ENCODE measurements at places on chromosomes 3 and 15.
A peak's percentile ranks its signal among the peaks of the same experiment; 100 is the strongest.

GRCh38 chr3:103991461-103992115 lies 1375.1 kb upstream of the ALCAM start:
- DNase-seq: peak; percentile 21

- DNase-seq: no peak
Observed at GRCh38 chr15:70266412-70267121, 168.8 kb upstream of the TLE3 start.

- no peak for DNase-seq
Observed at GRCh38 chr3:167718582-167718981, 16.1 kb downstream of the PDCD10 start.

DNA sequence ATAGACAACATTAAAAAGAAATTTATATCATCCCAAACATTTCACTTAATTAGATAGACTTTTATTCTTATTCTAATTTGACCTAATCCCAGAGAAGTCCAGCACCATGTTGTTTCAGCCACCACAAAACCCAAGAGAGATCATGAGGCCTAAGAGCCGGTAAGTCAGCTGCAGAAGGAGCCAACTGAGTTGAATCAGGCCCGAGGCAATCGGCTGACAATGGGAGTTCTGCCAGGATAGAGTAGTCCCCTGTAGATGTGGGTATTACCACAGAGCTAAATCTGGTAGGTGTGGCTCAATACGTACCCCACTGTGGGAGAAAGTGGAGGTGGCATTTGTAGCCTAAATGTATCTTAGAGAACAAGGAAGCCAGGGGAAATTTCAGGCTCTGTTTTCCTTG lies 49.7 kb upstream of the UMPS start:
- DNase-seq: no peak

DNA sequence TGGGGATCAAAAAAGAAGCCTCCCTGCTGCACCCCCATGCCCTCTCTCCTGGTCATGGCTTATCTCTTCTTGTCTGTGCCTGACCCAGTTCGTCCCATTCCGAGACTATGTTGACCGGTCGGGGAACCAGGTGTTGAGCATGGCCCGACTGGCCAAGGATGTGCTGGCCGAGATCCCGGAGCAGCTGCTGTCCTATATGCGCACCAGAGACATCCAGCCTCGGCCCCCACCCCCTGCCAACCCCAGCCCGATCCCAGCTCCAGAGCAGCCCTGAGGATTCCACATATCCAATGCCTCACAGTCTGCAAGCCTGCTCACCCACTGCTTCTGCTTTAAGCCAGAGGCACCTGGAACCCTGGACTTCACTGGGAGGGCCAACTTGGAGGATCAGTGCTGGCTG lies 2.1 kb upstream of the BRPF1 start:
- DNase-seq: no peak

DNA sequence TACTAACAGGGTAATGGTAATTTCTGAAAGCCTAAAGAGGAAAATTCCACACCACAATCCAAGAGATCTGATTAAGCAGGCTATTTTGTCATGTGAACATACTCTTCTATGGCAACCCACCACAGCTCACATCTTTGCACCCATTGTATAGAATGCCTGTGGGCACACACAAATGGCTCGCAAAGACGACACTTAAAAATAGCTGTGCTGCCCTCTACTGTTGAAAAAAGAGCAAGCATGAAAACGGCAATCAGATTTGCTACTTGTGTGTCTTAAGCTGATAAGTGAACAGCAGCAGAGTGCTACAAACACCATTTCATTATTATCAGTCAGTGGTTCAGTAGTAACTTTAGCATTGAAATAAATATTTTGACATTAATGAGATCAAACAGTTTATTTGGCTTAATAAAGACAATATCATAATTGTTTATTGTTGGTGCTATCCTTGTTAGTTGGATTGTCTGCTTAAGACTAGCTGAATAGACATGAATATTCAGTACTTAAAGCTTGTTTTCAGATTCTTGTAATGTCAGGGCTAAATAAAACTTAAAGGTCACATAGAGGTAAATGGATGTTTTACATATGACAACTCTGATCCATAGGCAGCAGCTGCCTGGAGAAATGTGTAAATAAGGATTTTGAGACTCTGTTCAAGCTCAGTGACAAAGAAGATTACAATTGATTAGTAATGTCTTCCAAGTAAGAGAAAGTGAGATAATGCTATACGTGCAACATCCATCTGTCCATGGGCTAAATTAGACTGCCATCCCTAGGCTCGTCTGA lies 199.1 kb downstream of the LRRN1 start:
- peak; percentile 5 for DNase-seq

DNA sequence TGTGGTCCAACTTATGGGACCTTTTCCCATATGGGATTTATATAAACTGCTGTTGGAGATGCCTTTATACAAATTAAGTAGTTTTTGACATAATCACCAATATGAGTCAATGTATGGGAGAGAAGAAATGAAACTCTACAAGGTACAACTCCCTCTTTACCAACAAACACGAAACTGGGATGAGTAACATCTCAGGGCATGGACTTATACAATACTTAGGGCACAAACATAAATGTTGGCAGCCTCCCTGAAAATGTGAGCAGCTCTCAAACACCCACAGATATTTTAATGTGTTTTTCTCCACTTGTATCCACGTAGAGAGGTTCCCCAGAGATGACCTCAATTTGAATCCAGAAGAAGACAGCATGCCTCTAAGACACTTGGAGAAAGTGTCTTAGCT lies 161.6 kb downstream of the MAGI1 start:
- DNase-seq: no peak

GRCh38 chr3:18215639-18216038 lies 209.5 kb downstream of the SATB1 start:
- no peak for DNase-seq

GRCh38 chr3:107737914-107738313 lies 215.2 kb downstream of the BBX start:
- no peak for DNase-seq

DNA sequence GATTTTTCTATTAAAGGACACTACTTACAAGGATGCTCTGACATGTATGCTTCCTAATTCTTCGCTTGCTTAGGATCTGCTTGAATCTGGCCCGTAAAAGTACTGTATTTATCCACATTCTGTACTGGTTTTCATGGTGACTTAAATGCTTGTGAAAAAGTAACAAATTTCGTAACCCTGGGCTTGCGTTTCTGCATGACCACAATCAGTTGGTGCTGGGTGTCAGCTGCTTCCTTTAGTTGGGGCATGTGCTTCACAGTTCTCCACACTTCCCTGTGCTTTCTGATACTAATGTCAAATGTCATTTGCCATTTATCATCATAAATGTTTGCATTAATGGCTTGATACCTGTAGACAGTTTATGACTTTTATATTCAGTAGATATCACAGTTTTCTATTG lies 218.4 kb upstream of the MLF1 start:
- DNase-seq: no peak

DNA sequence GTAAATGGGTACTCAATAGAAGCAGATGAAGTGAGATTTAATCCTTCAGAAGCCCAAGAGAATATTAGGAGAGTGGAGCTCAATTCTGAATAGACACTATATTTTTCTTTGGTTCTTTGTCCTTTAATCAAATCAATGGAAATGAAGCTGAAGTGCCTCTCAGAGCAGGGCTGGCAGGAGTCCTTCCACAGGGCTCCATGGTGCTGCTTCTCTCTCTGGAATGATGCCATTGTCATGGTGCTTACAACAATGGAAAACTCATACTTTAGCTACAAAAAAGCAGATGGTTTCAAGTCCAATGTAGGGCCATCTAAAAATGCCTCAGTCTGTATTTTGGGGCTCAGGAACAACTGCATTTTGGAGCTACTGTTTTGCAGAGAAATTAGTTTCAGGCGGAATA lies 125.1 kb downstream of the SNRK start:
- DNase-seq: no peak

DNA sequence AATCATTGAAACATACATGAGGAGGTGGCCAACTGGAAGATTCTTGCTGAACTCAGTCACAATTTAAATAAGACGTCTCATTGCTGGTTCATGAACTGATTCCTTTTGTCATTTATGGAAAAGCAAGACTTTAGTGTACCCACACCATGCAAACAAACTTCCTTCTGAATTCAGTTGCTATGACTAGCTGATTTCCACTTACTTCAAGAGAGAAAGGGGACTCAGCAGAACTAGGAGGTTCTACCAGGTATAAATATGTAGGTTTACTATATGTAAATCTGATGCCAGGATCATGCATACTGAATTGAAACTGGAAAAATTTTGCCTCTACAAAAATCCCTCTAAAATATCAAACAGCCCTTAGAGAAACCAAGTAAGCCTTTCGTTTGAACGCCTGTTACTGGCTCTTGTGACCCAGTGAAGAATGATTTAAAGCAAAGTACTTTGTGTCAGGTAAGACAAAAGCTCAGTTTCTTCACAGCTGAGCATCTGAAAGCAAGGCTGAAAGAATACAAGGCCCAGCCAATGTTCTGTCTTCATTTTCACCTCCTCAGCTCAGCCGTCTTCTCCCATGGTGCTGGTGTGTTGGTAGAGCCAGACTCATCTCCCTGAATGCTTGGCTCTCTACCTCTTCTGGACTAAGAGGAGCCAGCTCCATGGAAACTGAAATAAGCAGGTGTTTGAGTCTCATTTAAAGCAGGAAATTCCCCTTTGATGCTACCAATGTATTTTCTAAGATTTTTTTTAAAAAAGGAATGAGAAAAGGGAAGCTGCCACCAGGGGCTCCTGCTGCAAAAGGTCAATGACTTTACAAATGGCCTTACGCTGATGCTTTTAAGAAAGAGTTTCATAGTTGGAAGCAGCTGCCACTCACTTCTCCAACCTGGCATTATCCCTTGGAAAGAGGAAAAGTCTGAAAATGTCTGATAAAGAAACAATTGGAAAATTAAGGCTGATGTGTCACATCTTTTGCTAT lies 301.6 kb downstream of the EFHB start:
- DNase-seq: no peak

- no peak for DNase-seq
Observed at GRCh38 chr3:55611121-55611520, 124.0 kb upstream of the WNT5A start.

DNA sequence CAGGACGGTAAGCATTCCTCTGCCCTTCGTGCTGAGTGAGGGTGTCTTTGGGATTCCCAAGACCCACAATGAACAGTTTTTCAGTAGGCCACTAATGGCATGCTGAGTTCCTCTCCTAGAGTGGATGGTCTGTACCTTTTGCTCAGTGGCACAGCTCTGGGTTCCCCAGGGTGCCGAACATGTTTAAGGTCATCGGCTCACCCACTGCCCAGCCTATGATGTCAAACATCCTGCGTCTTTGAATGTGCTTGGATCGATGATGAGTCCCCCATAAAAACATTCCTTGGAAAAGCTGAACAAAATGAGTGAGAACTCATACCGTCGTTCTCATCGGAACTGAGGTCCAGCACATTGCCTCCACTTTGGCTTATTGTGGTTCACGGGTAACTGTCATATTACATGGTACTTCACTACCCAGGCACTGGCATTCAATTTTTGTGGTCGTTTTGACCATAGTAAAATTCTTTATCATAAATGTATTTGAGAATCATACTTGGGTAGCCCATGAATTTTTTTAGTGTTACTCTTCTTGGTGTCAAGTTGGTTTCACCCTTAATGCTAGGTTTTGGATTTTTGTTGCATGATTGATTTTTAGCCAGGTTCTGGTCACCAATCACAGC lies 118.2 kb downstream of the SNRPN start:
- DNase-seq: no peak

- DNase-seq: no peak
Observed at GRCh38 chr3:57017459-57017845, 43.0 kb upstream of the SPATA12 start.

DNA sequence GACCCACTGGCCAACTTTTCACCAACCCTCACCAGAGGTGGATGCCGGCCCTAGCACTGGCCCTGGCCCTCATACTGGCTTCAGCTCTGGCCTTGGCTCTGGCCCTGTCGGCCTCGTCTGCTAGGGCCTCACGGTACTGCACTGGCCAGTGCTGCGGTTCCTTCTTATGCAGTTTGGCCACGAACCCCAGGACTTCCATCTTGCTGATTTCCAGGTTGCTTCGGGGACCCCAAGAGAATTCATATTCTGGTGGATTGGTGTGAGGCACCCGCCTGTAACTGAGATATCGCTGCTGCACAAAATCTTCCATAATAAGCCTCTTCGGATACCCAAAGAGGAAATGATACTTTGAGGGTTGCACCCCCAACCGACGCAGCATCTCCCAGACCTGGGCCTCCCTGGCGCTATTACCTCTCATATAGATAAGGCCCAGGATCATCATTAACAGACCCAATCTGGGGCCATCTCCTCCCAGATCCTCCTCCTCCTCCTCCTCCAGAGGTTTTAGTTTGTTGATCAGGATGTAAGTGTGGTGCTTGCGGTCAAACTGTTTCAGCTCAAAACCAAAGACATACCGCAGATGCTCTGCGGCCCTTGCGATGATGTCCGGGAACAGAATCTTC lies 883 bp downstream of the MAGEF1 start:
- no peak for DNase-seq

DNA sequence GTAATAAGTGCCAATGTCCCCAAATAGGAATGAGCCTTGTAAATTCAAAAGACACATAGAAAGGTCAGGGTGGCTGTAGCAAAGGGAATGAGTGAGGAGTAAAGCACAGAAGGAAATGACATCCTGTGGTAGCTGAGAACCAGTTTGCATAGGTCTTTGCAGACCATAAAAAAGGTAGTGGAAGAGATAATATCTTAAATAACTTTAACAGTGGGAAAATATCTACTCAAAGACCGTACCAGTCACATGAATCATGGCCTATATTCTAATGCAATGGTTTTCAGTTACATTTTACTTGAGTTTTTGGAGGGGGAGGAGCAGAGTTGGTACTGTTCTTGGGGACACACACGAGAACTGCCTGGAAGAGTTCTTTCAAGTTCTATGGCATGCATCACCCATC lies 297.3 kb upstream of the ADAMTS9 start:
- DNase-seq: no peak

GRCh38 chr3:54773271-54773670 lies 154.6 kb downstream of the LRTM1 start:
- DNase-seq: no peak

DNA sequence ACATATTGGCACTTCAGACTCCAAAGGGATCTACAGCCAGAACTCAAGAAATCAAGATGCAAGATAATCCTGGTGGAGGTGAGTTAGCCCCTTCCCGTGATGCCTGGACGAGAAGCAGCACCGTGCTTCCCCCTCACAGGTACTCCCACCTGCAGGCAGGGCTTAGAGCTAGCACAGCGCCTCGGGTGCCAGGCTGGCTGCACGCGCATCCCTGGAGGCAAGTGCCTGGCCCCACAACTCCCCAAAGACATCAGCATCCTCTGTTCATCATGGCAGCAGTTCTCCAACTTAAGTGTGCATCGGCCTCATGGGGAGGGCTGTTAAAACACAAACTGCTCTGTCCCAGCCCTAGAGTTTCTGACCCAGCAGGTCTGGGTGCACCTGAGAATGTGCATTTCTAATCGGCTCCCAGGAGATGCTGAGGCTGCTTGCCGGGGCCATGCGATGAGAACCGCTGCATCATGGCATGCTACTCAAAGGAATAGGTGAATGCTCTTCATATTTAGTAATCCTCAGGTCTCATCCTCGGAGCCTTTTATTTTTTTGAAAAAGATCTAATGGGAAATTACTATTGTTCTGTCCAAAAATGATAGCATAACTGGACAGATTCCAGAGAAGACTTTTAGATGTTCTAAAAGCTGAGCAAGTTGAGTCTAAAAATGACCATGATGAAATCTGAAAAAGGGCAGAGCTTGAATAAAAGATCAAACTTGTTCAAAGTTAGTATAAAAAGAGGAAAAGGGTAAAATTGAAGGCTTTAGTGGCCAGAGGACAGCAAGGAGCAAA lies 244.2 kb downstream of the ADAMTS17 start:
- DNase-seq: no peak

All from nephron progenitor cell (in vitro differentiated cells).